ENCODE measurements at places on chromosomes 6 and 20.

- DNase-seq = no peak
These were observed 21.3 kb downstream of the ZNF831 start for GRCh38 chr20:59184880-59185447.

GRCh38 chr20:57705127-57705899 is 4.5 kb downstream of the PMEPA1 start:
- DNase-seq = no peak

- DNase-seq = no peak
These were observed 347.9 kb downstream of the RFPL4B start for GRCh38 chr6:112695001-112695400.

GRCh38 chr6:44522871-44523270 is 135.4 kb downstream of the CDC5L start:
- DNase-seq = no peak

- DNase-seq = no peak
These were observed 18.2 kb downstream of the SNAP25 start for GRCh38 chr20:10236540-10237533.

DNA sequence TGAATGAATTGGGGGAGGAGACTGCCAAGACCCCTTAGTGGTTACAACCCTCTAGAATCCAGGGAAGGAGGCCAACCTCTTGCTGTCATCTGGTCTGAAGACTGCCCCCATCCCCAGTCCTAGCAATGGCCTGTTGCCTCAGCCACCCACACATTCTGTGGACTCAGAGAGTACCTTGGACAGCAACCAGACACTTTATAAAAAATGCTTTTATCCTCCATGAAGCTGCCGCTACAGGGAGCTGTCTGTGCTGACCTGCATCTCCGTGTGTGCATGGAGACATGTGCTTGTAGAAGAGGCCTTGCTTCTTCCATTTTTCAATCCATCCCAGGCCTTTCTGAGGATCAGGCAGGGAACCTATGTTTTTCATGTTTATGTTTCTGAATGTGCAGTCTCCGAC is 15.2 kb downstream of the CDH22 start:
- DNase-seq = peak; percentile 63

- peak; percentile 78 for DNase-seq
These were observed 174.1 kb downstream of the FARS2 start for GRCh38 chr6:5435449-5435848.

- DNase-seq = peak; percentile 7
These were observed 43.4 kb downstream of the OGFRL1 start for GRCh38 chr6:71332012-71332411.

DNA sequence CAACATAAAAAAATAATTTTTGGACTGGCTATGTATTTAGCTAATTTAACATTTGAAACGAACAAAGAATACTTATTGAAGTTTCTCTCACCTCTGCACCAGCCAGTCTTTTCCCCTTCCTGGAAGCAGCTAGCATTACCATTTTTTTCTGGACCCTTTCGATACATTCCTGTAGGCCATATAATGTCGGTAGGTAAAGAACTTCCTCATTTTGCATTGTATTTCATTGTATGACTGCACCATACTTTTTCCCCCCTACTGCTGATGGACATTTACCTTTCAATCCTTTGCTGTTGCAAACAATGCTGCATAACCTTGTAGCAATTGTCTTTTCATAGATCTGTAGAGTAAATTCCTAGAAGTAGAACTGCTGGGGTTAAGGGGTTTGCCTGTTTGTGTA is 17.6 kb downstream of the CBFA2T2 start:
- DNase-seq = no peak

DNA sequence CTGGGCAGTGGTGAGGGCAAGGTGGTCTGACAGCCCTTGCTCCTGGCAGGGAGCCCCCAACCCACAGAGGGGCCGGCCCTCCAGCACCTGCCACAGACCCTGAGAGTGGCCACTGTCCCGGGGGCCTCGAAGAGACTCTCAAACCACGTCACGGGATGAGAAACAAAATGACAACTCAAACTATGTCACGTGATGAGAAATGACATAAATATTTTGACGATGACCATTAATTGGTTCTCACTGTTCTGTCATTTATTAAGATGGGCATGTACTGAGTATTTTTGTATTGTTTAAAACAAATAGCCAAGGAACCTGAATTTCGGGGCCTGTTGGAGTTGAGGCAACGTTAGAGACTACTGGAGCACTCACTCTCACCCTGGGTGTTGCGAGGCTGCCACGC is 135.5 kb downstream of the WDR27 start:
- DNase-seq = no peak

DNA sequence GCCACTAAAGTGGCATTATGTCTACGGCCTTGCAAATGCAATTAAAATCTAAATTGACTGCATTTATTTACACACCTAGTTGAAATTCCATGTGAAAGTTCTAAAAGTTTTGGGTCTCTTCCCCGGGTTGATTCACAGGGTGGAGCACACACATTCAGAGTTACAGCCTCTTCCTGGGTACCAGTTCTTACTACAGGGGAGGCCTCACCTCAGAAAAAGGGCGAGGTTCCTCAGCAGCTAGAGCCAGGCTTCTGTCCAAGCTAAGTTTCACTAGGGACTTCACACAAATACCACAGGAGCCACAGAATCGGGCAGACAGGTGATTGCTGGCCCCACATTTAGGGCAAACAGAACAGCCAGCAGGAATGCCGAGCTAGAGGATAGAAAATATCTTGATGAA is 52.7 kb downstream of the DZANK1 start:
- no peak for DNase-seq

GRCh38 chr6:16624636-16625290 is 136.5 kb downstream of the ATXN1 start:
- DNase-seq = peak; percentile 10

DNA sequence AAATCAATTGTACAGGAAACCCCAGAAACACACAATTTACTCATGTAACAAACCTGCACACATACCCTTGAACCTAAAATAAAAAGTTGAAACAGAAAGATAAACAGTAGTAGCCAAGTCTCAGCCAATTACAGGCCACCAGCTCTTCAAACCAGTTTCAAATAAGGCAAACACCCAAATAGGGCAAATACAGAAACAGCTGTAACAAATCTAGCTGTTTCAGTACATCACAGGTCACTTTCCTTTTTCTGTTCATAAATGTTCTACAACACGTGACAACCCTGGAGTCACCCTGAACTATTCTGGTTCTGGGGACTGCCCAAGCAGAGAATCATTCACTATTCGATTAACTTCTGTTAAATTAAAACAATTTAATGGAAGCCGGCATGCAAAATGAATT is 329.0 kb downstream of the GJA1 start:
- no peak for DNase-seq

DNA sequence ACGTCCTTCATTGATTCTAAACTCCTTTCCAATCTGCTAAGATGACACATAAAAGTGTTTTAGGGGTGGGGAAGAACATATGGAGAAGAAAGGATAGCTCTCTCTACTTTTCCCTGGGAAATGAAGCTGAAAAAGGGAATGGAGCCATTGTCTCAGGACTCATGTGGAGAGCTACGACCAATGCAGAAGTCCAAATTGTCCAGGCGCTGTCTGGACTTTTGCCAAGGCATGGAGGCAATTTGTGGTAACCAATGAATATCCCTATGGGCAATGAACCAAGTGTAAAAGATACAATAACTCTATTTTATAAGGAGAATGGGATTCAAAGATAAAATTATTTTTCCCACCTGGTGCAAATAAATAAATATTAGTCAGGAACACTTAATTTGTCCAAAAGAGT is 16.1 kb downstream of the FBXL4 start:
- DNase-seq = no peak

DNA sequence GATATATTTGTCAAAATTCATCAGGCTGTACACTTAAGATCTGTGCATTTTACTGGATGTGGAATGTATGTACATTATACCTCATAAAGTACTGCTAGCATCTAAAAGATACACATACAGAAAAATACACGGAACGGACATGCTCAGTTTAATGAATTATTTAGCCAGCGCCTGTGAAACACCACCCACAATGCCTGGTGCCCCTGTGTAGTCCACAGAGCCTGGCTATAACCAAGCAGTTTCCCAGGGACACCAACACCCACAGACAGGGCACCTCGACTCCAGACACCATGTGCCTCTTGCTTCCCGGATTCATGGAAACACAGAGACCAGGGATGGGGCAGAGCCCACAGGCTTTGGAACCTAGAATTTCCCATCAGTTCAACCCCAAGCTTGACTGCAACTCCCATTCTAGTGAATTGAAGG is 17.4 kb upstream of the ARMC12 start:
- DNase-seq = no peak

- no peak for DNase-seq
These were observed 149.7 kb downstream of the MRPL14 start for GRCh38 chr6:43977404-43978111.

DNA sequence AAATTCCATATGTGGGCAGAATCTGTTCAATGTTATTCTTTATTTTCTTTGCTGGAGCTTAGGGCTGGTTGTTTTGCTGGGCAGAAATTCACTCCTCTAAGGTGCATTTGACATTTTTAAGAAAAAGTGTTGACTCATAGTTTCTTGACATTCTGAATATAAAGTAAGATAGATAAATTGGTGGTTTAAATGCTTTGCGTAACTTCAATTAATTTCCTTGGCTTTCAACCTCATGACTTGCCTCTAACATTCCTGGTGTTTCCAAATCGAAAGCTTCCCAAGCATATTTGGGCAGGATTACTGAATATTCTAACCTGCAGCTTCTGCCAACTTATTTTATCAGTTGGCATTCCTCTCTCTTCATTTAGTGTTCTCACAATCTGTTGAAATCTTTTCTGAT is 718.7 kb upstream of the ADGRB3 start:
- peak; percentile 36 for DNase-seq

- DNase-seq = no peak
These were observed 28.5 kb upstream of the SNRPB2 start for GRCh38 chr20:16701296-16701695.

GRCh38 chr6:111558690-111559187 is 46.9 kb downstream of the TRAF3IP2 start:
- DNase-seq = no peak

DNA sequence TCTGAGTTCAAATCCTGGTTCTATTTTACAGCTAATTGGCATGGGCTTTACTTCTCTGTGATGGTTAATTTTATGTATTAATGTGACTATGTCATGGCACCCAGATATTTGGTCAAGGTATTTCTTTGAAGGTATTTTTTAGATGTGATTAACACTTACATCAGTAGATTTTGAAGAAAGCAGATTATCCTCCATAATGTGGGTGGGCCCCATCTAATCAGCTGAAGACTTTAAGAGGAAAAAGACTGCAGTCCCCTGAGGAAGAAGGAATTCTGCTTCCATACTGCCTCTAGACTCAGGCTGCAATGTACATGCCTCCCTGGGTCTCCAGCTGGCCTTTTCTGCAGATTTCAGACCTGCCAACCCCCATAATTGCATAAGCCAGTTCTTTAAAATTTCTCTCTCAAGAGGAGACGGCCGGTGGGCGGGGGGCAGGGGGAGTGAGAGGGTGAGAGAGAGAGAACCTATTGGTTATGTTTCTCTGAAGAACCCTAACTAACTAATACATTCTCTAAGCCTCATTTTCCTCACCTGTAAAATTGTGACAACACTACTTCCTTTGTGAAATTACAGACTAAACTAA is 338.2 kb upstream of the PRDM1 start:
- DNase-seq = no peak

DNA sequence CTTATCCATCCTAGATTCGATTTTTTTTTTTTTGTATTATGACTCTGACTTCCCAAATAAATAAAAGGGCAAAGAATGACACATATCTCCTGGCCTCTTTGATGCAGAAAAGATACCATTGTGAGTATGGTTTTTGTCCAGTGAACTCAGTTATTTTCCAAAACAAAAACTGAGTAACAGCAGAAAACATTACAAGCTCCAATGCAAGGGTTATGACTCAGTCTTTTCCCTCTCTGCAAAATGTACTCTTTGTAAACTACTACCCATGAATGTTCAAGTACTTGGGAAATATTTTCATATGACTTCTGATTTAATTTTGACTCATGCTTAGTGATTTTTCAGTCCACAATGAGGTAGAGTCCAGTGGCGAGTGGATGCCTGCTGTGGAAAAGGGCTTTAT is 355.3 kb downstream of the RNF144B start:
- peak; percentile 27 for DNase-seq

- DNase-seq = peak; percentile 13
These were observed 588 bp upstream of the NCOA3 start for GRCh38 chr20:47501116-47501481.

DNA sequence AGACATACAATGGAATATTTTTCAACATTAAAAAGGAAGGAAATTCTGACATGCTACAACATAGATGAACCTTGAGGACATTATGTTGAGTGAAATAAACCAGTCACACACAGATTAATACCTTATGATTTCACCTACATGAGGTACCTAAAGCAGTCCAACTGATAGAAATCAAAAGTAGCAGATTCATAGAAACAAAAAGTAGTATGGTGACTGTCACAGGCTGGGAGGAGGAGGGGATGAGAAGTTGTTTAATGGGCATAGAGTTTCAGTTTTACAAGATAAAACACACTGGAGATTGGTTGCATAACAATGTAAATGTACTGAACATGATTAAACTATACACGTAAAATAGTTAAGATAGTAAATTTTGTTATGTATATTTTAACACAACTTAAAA is 48.5 kb upstream of the OLIG3 start:
- no peak for DNase-seq

DNA sequence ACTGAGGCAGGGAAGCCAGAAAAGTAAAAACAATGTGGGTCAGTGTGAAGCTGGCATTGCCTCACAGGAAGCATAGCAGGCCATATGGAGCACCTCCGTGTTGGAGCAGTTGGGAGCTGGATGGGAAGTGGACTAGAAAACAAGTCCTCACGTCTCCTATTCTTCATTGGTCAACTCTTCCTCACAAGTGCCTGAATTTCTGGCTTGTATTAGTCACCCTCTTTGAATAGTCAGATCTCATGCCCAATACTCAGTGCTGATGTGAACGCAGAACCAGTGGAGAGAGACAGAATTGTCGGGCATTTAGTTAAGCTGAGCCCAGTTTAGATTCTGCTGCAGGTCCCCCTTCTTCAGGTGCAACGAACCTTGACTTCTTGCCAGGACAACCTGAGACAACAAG is 22.3 kb upstream of the RSPO3 start:
- DNase-seq = no peak

GRCh38 chr6:93550551-93551276 is 131.4 kb upstream of the EPHA7 start:
- DNase-seq = no peak

DNA sequence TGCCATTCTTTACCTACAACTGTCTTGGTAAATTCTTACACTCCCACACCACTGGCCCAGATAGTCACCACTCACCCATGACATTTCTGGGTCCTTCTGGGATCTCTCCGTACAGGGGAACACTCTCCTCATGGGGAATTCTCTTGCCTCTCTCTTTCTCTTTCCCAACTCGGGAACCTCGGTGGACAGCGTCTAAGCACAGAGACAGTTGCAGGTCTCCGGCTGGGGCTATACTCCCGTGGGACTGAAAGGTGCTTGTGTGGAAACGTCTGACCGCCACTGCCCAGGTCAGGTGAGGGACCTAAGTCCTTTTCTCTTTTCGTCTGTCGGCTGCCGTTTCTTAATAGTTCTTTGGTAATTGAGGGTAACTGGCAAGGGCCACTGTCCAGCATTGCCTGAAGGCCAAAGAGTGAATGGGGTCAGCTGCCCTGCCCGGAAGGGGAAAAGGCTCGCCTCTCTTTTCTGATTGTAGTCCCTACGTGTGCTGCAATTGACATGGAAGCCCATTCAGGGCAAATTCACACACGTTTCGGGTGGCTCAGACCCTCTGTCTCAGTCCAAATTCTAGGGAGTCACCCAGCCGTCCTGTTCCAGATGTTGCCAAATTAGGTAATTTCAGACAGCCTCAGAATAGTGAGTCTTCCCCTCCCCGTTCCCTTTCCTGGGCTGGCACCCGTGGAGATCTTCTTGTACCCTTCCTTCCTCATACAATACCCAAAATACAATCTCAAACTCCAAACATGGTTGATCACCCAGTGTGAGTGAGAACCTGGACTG is 31.2 kb upstream of the RIPK1 start:
- DNase-seq = no peak

All from cardiac fibroblast (primary cell).